ENCODE measurements at places on chromosomes 4 and X.
A peak's percentile ranks its signal among the peaks of the same experiment; 100 is the strongest.

DNA sequence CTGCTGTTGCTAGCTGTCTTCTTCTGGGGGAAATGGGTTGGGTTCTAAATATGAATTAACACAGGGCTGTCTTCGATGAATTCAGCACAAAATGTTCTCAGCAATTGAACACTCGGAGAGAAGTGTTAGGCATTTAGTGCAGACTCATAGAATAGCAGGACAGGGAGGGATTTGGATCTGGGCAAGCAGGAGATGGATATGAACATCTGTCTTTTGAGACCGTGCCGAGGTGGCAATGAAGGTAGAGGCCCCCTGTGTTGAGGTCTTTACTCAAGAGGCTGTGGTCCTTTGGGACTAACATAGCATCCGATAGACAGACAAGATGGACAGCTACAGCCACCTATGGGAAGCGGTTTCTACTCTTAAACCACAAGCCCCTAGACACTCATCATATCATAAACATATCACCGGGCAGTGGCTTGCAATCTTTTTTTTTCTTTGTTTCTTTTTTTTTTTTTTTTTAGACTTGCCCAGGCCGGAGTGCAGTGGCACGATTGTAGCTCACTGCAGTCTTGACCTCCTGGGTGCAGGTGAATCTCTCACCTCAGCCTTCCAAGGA is 6.7 kb downstream of the CD99 start:
- DNase-seq = no peak

DNA sequence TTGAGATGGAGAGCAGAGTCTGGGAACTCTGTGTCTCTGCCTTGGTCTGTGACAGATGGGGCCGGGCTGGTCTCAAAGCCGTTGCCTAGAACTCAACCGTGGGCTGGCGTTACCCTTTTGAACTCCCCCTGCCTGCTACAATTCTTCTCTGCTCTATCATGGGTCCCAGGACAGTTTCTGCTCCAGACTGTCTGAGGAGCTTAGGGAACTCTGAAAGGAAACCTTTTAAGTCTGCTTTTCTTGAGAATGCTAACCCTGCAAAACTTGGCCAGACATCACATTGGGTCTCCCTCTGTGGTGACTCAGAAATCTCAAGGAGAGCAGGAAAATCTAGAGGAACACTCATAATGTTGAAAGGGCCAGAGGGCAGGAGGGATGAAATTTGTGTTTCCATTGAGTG is 240.6 kb downstream of the CBR4 start:
- DNase-seq = no peak

DNA sequence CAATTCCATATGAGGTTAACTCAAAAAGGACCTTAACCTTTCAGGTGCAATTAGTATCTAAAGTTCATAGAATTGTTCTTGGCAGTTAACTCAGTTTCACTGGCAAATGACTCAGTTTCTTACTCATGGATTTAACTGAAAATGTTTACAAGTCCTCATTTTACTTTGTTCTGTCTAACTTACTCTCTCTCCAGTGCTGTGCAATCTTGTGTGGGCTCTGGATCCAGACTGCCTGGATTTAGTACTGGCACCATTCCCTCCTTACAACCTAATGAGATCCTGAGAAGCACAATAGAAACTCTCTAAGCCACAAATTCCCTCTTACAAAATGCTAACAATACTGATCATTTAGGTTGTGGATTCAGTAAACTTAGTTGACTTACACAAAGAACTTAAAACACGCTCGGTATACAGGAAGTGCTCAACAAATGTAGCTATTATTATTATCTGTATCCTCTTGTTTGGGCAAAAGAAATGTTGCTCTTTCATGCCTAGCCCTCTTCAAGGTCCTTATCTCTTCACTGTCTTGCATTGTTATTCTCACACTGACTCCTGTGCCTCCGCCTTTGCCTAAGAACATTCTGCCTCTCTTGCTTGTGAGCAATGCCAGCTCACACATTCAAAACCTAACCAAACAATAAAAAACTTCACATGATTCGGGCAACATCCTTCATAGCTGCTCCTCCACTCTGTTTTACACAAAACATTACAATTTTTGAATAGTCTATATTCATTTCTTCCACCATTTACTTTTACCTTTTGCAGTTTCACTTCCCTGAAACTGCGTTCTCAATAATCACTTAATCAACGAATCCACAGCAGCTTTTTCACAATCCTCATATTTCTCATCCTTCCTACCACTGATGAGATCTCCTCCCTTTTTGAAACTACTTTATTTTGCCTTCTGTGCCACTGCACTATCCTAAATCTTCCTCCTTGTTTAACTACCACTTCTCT is 91.8 kb downstream of the PDE5A start:
- DNase-seq = peak; percentile 81

GRCh38 chr4:104896660-104897645 is 249.7 kb upstream of the TET2 start:
- DNase-seq = no peak

DNA sequence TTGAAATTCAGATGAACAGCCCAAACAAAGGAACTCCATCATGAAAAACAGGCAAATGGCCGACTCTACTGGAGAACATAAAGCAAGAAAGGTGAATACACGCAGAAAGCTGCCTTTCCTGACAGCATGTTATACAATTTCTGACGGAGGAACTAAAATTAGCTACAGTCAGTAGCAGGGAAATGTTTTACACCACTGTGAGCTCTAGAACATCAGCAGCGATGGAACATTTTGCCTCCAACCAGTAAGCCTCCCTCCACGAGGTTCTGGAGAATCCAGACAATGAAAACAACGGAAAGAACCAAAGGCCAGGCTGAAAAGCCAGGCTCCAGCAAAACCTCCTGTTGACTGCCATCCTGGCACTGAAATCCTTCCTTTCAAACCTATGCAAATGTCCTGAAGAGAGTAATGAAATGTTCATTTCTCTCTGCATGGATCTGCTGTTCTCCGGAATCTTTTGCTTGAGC is 78.9 kb downstream of the IRF2 start:
- DNase-seq = no peak

DNA sequence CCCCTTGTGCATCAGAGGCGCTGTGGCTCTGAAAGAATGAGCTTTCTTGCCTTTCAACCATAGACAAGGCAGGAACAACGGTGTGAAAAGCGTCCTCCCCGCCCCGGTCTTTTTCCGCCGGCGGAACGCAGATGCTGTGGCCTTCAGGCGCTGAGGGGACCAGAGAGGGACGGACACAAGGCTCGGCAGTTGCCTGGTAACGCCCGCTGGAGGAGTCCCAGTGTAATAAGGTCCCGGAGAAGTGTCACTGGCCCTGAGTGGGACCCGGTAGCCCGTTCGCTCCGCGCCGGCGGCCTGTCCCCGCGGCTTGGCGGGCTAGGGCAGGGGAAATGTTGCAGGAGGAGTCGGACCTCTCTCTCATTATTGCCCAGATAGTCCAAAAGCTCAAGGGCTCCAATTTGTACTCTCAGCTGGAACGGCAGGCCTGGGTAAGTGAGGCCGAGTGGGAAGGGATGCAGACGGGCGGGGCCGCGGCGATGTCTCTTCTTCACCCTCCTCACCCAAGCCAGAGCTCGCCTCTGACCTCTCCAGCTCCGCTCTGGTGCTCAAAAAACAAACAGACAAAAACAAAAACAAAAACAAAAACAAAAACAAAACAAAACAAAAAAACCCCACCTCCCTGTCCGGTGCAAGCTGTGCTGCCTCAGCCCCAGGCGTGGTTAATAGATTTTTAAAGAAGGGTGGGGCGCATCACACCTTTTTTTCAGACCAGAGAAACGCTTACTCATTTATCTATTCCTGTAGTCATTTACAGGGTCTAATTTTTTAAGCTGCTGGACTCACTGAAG is at the start of gene TBC1D19:
TSS of gene TBC1D19 (plus strand) at position 220 of the 788 bp plus-strand sequence. CDS start at position 330, 110 bp downstream.
- DNase-seq = peak; percentile 66

DNA sequence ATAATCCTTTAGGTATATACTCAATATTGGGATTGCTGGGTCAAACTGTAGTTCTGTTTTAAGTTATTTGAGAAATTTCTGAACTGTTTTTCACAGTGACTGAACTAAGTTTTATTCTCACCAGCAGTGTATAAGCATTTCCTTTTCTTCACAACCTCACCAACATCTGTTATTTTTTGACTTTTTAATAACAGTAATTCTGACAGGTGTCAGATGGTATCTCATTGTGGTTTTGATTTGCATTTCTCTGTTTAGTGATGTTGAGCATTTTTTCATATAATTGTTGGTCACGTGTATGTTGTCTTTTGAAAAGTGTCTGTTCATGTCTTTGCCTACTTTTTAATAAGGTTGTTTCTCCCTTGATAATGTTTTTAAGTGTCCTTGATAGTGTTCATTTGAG is 112.6 kb downstream of the LINC00632 start:
- DNase-seq = no peak

- DNase-seq = no peak
Measured at GRCh38 chrX:17788439-17788838, 51.1 kb downstream of the SCML1 start.

DNA sequence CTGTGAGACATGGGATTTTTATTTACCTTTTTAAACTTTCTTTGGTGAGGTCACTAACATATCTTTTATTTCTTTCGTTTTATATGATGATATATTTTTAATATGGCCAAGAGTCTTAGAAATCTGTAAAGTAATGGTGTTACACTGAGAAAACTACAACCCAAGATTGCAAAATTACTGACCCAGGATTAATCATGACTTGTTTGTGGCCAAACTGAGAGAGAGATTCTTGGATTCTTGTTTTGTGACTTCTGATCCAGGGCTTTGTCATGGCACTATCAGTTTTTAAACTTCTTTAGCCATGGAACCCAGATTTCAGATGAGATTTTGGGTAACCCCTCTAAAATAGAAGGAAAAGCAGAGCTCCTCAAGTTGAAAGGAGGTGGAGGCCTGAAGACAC is 42.0 kb downstream of the SGMS2 start:
- no peak for DNase-seq
